ENCODE measurements at places on chromosomes 5 and 9. TPM values are rescaled to one million over a fixed set of nuclear protein-coding genes. Genes with fewer than 3 reads are reported as not detected.

Gene SH3PXD2B
- total RNA-seq: 90.2 TPM

GRCh38 chr5:146744068-146744745 is 134.3 kb downstream of the PPP2R2B start:
- DNase-seq: peak; percentile 45

- DNase-seq: no peak
These were observed 11.1 kb downstream of the DIPK1B start for GRCh38 chr9:136723362-136723976.

DNA sequence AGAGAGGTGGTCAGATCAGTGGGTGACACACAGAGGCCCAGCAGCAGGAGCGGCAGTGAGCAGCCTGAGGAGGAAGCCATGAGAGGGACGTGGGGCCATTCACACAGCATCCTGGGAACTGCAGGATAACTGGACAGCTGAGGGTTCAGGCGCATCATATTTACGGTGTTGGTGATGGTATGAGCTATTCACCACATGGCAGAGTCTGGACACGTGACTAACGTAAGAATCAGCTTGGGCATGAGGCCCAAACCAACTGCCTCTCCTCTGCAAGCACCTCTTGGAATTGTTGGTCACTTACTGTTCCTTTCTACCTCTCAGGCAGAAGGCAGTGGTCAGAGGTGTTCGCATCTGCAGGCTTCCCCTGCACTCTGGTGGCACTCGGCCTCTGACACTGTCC is 141.1 kb downstream of the ENTREP1 start:
- DNase-seq: no peak

All from SK-MEL-5 (cell line).